Type B pancreatic cell (in vitro differentiated cells): ENCODE measurements at places on chromosomes 6 and 20. TPM values are rescaled to one million over a fixed set of nuclear protein-coding genes. Genes with fewer than 3 reads are reported as not detected.
A peak's percentile ranks its signal among the peaks of the same experiment; 100 is the strongest.

The SYCP2L gene
- 4.9 and 6.9 TPM in 2 replicates for total RNA-seq

The IP6K3 gene
- 0.75 TPM in 1 of 2 replicates, not detected in the other for total RNA-seq

The AFG1L gene
- 7.8 and 9.6 TPM in 2 replicates for total RNA-seq

The ATP9A gene
- total RNA-seq: 43.5 and 55.8 TPM in 2 replicates

The NR2E1 gene
- 0.26 TPM in 1 of 2 replicates, not detected in the other for total RNA-seq

The ZBTB12 gene
- total RNA-seq: 8.2 and 37.7 TPM in 2 replicates

The HS3ST5 gene
- 3.6 and 5.5 TPM in 2 replicates for total RNA-seq

The SEMG1 gene
- total RNA-seq: not detected in 2 replicates

The PRL gene
- 0.48 TPM in 1 of 2 replicates, not detected in the other for total RNA-seq

The NKX2-4 gene
- total RNA-seq: not detected in 2 replicates

The KHDC3L gene
- total RNA-seq: not detected in 2 replicates

The SIRPA gene
- total RNA-seq: 11.4 and 12.3 TPM in 2 replicates

The MYCT1 gene
- not detected in 2 replicates for total RNA-seq

The POM121L2 gene
- total RNA-seq: 0.10 and 0.14 TPM in 2 replicates

The PCK1 gene
- total RNA-seq: 2.3 and 4.7 TPM in 2 replicates

The HDGFL1 gene
- total RNA-seq: not detected in 2 replicates

DNA sequence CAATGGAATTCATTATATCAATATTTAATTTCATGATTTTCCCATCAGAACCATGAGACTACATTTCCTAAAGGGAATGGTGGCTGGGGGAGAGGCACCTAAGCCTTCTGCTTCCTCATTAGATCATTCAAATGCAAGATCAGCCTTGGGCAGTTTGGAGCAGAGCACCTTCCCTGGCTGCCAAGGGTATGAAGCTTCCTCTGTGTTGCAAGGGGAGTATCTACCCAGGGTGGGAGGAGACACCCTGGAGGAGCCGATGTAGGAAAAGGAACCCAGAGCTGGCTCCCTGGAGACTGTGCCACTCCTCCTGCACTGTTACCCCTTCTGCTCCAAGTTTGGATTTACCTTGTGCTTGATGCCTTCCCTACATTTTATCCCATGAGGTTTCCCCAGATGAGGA lies 299.7 kb upstream of the PRDM1 start:
- H3K36me3 ChIP-seq: no peaks in the 10 kb centered on the region
- peaks cover 5% of the 10 kb centered on the region for H3K4me1 ChIP-seq
- H3K4me3 ChIP-seq: no peak overlapping the region
- no peak for DNase-seq
- H3K27ac ChIP-seq: no peak overlapping the region

DNA sequence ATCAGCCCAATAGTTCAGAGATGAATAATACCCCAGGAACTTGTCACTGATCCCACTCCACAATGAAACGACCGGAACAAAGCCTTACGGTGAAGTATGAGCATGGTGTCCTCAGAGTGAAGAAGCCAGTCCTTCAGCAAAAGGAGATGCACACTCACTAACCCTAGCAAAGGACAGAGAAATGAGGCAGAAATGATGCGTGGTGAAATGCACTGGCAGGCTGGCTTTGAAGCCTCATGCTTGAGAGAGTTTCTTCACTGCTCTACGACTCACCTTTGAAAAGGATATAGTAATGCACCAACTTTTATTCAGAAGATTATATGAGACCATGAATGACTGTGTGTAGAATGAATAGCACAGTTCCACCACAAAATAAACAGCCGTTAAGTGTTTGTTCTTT lies 74.8 kb downstream of the PHACTR1 start:
- H3K4me3 ChIP-seq: no peak overlapping the region
- H3K27me3 ChIP-seq: peaks cover 6% of the 10 kb centered on the region
- no peaks in the 10 kb centered on the region for H3K36me3 ChIP-seq
- H3K4me1 ChIP-seq: no peaks in the 10 kb centered on the region
- H3K27ac ChIP-seq: no peak overlapping the region
- no peak for DNase-seq

GRCh38 chr6:43142101-43142500 lies 29.0 kb upstream of the SRF start:
- no peaks in the 10 kb centered on the region for H3K27me3 ChIP-seq
- no peak overlapping the region for H3K4me3 ChIP-seq
- peaks cover 3% of the 10 kb centered on the region for H3K36me3 ChIP-seq
- no peak for DNase-seq
- H3K27ac ChIP-seq: no peak overlapping the region

DNA sequence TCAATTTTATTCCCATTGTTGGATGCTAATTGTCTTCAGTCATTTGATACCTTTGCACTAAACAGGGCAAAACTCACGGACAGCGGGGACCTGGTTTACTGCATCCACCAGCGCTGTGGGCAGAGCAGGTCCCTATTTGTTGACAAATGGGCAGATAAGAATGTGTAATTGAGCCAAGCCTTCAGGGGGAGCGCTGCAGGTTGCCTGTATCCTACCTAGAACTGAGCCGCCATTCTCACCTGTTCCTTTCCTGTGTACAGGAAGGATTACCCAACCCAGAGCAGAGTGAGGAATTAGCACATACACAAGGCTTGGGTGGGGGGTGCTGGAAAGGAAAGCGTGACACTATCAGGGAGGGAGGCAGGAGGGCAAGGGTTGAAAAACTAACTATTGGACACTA lies 89.1 kb upstream of the FOXA2 start:
- no peak for DNase-seq
- H3K27me3 ChIP-seq: peaks cover 30% of the 10 kb centered on the region
- no peak overlapping the region for H3K27ac ChIP-seq
- H3K4me3 ChIP-seq: no peak overlapping the region
- H3K36me3 ChIP-seq: no peaks in the 10 kb centered on the region

DNA sequence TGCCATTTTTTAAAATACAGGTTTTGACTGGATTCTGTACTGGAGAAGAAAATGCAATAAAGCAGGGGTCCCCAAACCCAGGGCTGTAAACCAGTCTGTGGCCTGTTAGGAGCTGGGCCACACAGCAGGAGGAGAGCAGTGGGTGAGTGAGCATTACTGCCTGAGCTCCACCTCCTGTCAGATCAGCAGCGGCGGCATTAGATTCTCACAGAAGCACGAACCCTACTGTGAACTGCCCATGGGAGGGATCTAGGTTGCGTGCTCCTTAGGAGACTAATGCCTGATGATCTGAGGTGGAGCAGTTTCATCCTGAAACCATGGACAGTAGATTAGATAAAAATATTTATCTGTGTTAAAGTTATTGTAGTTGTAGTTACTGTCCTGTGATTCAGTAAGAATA lies 21.1 kb upstream of the FBXO9 start:
- H3K4me1 ChIP-seq: peaks cover 22% of the 10 kb centered on the region
- peak overlapping the region; percentile 62 for H3K27ac ChIP-seq
- H3K27me3 ChIP-seq: no peaks in the 10 kb centered on the region
- H3K4me3 ChIP-seq: no peak overlapping the region

GRCh38 chr20:709423-709822 lies 33.8 kb upstream of the SCRT2 start:
- H3K27ac ChIP-seq: no peak overlapping the region
- peaks cover 49% of the 10 kb centered on the region for H3K27me3 ChIP-seq
- H3K4me1 ChIP-seq: peaks cover 6% of the 10 kb centered on the region
- peak overlapping the region; percentile 86 for H3K4me3 ChIP-seq
- no peaks in the 10 kb centered on the region for H3K36me3 ChIP-seq

DNA sequence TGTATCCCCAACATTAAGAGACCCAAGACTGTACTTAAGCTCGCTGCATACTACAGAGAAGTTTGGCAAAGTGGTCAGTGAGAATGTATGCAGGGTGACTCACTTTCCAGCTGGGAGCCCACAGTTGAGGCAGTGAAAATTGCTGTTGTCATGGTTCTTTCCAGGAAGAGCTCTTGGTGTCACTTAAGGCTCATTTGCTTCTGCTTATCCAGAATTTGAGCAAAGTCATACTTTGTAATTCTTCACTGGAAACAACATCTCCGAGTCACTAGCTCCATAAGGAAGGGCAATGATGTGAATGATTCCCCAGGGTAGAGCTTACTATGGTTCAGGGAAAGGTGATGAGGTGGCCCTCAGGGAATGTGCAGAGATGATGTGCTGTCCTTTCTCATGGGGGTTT lies 65.4 kb upstream of the FBXL4 start:
- H3K36me3 ChIP-seq: no peaks in the 10 kb centered on the region
- H3K27me3 ChIP-seq: peaks cover 3% of the 10 kb centered on the region
- DNase-seq: no peak
- no peaks in the 10 kb centered on the region for H3K4me1 ChIP-seq
- no peak overlapping the region for H3K27ac ChIP-seq

GRCh38 chr6:105608711-105609374 lies 206.0 kb upstream of the PREP start:
- H3K27me3 ChIP-seq: no peaks in the 10 kb centered on the region
- peaks cover 37% of the 10 kb centered on the region for H3K4me1 ChIP-seq
- H3K36me3 ChIP-seq: no peaks in the 10 kb centered on the region
- peak overlapping the region; percentile 29 for H3K27ac ChIP-seq
- no peak for DNase-seq
- H3K4me3 ChIP-seq: no peak overlapping the region

DNA sequence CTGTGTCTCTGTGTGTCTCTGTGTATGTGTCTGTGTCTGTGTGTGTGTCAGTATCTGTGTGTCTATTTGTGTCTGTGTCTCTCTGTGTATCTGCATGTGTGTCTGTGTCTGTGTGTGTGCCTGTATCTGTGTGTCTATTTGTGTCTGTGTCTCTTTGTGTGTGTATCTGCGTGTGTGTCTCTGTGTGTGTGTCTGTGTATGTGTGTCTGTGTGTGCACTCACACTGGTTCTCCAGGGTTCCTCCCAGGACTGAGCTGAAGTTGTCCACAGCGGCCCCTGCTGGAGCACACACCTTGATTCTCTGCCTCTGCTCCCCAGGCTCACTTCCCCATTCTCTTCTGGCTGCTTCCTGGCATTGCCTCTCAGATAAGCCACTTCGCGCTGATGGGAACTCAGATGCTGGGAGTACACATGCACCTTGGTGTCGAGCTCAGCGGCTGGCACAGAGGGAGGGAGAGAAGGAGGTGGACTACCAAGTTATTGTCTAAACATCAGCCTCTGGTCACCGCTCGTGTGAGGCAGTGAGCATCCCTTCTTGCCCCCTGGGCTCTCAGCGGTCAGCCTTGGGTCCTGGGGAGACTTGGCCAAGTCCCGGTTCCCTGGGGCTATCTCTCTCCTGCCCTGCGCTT lies 104.9 kb upstream of the NXT1 start:
- no peak overlapping the region for H3K27ac ChIP-seq
- no peak overlapping the region for H3K4me3 ChIP-seq
- no peaks in the 10 kb centered on the region for H3K36me3 ChIP-seq
- H3K4me1 ChIP-seq: peaks cover 5% of the 10 kb centered on the region

- peaks cover 55% of the 10 kb centered on the region for H3K36me3 ChIP-seq
- H3K4me3 ChIP-seq: peak overlapping the region; percentile 73
- peak overlapping the region; percentile 80 for H3K27ac ChIP-seq
- no peak for DNase-seq
- no peaks in the 10 kb centered on the region for H3K27me3 ChIP-seq
Observed at GRCh38 chr6:13289789-13290318, 38.5 kb downstream of the TBC1D7 start.

DNA sequence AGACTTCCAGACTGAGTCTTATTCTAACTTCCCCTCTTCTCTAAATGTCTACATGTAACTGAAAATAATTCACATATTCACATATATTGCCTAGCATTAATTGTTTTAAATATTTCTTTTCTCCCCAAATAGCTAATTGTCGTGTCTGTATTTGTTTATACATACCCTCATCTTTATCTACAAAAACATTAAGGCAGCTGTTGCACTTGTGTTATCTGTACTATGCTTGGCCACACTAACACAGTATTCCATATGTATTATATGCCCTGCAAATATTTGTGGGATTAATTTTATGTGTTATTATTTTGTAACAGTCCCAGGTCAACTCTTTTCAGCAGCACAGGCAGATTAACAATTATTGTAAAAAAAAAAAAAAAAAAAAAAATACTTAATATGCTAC lies 11.7 kb downstream of the HDAC2 start:
- H3K27me3 ChIP-seq: no peaks in the 10 kb centered on the region
- DNase-seq: no peak
- no peak overlapping the region for H3K4me3 ChIP-seq

DNA sequence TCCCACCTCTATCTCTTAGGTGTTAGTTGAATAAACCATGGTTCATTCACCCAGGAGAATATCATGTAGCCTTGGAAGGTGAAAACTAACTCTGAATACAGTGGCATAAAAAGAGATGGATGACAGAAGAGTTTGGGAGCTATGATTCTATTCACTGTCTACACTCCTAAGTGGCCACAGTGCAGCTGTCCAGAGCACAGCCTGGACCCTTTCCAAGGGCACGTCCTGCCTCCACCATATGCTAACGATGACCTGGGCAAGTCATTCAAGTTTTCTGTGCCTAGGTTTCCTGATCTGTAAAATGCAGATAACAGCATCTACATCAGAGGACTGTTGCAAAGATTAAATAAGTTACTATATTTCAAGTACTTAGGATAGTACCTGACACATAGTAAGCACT lies 314.1 kb downstream of the PTPRT start:
- H3K4me1 ChIP-seq: no peaks in the 10 kb centered on the region
- DNase-seq: no peak
- no peak overlapping the region for H3K27ac ChIP-seq

DNA sequence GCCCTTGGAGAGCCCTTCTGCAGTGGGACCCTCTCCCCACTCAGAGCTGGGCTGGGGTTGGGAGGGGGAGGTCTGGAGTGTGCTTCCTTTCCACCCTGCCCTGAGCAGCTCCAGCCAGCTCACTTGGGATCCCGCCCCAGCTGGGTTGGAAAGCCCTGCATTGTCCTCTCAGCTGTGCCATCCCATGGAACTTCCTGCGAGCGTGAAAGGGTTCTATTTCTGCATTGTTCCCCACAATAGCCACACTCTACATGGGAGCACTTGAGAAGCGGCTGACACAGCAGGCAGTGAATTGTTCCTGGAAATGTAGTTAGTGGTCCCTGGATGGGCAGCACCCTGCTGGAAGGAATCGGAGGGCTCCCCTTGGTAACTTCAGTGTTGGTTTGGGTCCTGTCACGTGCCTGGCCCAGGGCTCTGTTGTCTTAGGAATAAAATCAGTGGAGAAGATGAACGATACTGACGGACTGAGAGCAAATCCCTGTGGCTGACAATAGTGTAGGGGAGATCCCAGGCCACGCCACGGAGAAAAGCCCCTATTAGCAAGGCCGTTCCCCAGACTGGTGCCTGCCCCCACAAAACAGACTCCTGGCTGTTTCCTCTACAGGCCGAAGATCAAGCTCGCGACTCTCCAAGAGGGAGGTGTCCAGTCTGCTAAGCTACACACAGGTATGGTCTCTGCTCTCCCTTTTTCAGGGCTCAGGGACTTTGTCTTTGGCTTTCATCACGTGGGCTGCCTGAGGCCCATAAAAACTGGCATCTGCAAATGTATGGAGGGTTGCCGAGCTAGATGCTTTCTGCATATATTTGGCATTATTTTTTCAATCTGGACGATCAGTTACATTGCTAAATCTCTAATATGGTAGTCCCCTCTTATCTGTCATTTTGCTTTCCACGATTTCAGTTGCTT lies 18.8 kb downstream of the DNMT3B start:
- no peaks in the 10 kb centered on the region for H3K36me3 ChIP-seq
- H3K27me3 ChIP-seq: no peaks in the 10 kb centered on the region
- H3K27ac ChIP-seq: no peak overlapping the region
- peaks cover 22% of the 10 kb centered on the region for H3K4me1 ChIP-seq
- no peak overlapping the region for H3K4me3 ChIP-seq
- no peak for DNase-seq

GRCh38 chr20:33178726-33179125 lies 10.8 kb downstream of the BPIFA2 start:
- DNase-seq: no peak
- H3K27ac ChIP-seq: peak overlapping the region; percentile 62
- peaks cover 4% of the 10 kb centered on the region for H3K27me3 ChIP-seq
- peaks cover 5% of the 10 kb centered on the region for H3K4me1 ChIP-seq
